GM13976 (cell line): ENCODE measurements at places on chromosomes 5 and 9.

- DNase-seq: no peak
These were observed 22.5 kb upstream of the COMMD10 start for GRCh38 chr5:116062352-116062751.

DNA sequence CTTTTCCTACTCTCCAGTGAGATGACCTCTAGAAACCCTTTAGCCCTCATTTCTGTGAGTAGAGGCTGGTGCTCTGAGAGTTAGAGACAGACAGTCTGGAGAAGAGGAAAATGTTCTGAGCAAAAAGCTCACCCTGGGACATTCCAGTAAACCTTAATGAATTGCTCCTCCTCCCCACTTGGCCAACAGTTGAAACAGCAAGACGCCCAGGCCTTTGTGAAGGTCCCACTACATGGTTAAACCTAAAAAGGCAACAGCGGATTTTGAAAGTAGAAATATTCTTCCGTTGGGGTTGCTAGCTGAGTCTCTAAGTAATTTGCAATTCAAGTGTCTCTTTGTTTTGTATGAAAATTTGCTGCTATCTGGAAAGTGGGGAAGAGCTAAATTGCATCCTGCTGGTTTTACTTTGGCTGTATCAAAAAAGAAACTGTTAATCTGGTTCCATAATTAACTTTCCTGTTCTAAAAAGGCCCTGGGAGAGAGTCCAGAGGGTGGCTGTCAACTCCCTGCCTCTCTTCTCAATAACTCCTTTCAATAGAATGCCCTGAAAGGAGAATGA, 63.8 kb downstream of the ATP10B start:
- DNase-seq: no peak

DNA sequence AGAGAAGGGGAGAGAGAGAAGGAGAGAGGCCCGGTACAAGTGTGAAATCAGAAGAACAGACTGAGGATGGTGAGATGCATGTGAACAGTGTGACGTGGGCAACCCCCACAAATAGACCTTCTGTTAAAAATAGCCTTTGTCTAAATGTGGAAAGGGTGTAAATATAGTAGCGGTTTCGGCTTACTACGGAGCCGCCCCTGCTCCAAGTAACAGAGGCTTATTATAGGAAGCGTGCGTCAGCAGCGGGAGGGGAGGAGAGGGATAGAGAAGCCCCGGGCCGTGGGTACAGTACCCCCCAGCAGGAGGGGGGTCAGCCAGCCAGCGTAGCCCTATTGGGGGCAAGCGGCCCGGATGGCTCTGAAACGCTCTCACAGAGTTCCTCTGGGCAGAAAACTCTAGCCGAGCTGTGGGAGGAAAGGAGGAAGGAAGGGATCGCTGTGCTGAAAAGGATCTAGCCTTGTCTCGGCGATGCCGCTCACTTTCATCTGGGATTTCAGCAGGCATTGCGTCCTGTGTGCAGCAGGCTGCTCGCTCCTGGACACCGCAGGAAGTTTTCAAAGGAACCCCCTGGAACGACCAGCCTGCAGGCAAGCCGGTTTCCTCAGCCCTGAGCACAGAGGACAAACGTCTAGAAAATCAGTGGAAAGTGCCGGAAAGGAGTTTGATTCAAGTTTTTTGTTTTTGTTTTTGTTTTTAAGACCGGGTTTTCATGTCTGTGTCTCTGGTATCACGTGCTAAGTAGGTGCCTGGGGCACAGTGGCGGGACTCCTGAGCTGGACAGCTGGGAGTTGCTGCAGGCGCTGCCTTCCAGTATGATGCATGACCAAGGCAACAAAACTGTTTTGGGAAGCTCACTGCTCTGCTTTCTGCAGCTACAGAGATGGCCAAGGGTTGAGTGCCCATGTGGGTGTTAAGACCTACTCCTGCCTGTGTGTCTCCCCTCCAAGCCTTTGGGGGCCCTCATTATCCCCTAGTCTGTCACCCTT, 146.6 kb downstream of the SEC61B start:
- DNase-seq: peak; percentile 78

DNA sequence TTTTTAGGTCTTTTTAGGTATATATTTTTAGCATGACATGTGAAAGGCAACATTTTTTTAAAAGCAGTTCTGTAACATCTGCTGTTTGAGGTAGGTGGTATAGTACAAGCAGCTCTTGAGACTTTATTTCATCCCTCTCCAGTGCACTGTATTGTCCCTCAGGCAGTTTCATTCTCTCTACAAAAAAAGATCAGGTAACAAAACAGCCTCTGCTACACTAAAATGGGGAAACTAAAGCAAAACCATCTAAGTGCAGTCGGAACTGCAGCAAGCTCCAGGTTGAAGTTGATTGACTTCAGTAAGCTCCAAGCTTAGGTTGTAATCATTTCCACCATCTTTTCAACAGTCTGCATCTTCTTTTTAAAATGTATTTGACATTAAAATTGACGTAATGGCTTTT, 195.6 kb downstream of the DEPDC1B start:
- DNase-seq: no peak

DNA sequence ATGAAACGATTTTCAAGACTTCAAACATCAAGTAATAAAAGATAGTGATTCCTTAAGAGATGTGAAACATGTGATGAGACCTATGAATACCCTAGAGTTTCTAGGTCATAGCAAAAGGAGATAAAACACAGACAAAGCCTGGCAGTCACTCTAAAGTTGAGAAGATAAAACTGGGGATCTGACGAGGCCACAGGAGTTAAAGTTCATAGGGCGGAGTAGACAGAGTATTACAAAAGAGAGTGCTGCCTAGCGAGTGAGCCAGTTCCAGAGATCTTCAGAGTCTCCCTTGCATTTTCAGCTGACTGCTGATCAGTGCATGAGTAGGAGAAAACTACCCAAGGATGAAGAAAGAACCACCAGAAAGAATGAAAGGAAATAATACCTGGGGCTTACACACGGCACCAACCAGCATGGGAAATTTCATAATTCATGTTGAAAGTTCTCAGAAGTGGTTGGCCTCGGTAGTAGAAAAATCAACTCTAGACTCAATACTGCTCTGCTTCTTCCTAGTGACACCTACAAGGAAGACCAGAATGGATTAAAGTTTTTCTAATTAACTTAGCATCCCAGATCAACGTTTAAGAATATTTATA, 30.4 kb downstream of the FBXO4 start:
- DNase-seq: no peak

DNA sequence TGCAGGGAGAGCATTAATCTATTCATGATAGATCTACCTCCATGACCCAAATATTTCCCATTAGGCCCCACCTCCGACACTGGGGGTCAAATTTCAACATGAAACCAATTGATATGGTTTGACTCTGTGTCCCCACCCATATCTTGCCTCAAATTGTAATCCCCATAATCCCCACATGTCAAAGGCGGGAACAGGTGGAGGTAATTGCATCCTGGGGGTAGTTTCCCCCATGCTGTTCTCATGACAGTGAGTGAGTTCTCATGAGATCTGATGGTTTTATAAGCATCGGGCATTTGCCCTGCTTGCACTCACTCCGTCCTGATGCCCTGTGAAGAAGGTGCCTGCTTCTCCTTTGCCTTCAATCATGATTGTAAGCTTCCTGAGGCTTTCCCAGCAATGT, 153.5 kb downstream of the SV2C start:
- DNase-seq: no peak

- no peak for DNase-seq
These were observed 599.9 kb downstream of the ISL1 start for GRCh38 chr5:51983161-51983560.

DNA sequence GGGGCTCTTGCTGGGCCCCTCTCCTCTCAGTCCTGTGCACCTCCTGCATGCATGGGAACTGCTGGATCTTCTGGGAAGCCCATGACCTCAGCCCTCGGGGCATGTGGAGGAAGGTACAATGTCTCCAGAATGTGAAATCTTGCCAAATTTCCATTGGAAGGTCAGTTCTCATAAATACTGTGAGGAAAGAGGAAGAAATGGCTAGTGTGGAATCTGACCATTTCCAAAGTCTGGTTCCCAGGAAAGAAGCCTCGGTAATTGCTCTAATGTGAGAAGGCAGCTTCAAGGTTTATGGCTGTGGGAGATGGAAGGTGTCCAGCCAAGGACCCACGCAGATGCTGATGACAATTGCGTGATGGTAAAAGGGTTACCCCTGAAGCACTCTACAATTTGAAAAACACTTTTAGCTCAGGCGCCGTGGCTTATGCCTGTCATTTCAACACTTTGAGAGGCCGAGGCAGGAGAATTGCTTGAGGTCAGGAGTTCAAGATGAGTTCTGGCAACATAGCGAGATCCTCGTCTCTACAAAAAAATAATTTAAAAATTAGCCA, 8.1 kb upstream of the IL17B start:
- DNase-seq: no peak

- no peak for DNase-seq
These were observed 222.1 kb downstream of the SYK start for GRCh38 chr9:91023741-91024140.

- no peak for DNase-seq
These were observed 1381.5 kb upstream of the WWC1 start for GRCh38 chr5:166909926-166910325.

DNA sequence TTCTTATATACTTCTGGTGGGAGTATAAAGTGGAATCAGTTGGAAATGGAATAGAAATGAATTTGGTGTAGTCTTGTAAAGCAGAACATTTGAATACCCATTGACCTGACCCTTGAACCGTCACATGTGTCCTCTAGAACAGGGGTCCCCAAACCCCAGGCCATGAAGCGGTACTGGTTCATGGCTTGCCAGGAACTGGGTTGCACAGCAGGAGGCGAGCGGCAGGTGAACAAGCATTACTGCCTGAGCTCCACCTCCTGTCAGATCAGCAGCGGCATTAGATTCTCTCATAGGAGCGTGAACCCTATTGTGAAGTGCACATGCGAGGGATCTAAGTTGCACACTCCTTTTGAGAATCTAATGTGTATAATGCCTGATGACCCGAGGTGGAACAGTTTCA, 80.0 kb downstream of the RANBP17 start:
- DNase-seq: no peak
